Fibroblast of mammary gland (primary cell): ENCODE measurements at places on chromosomes 3 and 15.

GRCh38 chr3:54355800-54356199, 233.4 kb downstream of the CACNA2D3 start:
- no peak for DNase-seq

- peak; percentile 69 for DNase-seq
These were observed 6.9 kb downstream of the PLXND1 start for GRCh38 chr3:129599607-129600006.

DNA sequence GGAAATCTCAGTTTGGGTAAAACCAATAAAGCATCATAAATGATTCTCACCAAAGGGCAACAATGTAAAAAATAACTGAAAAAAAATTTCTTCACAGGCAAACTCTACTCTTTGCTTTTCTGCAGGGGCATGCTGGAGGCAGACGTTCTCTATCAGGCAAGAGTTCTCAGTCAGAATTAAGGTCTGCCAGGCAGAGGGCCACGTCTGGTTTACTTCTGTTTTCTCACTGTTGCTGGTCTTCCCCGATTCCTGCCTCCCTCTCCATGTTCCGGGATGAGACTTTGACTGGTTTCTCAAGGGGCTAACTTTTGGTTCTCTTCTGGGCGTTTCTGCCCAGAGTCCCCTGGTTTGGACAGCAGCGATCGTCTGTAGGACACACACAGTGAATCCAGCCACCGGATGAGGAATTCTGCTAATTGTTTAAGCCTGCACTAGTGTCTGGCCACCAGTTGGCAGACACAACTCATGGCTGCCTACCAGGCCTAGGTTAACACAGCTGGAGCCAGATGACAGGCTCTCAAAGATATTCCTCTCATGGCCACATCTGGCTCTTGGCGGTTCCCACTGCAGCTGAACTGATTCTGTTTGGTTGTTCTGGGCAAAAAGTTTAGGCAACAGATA, 273.1 kb downstream of the FOXP1 start:
- DNase-seq: peak; percentile 77

DNA sequence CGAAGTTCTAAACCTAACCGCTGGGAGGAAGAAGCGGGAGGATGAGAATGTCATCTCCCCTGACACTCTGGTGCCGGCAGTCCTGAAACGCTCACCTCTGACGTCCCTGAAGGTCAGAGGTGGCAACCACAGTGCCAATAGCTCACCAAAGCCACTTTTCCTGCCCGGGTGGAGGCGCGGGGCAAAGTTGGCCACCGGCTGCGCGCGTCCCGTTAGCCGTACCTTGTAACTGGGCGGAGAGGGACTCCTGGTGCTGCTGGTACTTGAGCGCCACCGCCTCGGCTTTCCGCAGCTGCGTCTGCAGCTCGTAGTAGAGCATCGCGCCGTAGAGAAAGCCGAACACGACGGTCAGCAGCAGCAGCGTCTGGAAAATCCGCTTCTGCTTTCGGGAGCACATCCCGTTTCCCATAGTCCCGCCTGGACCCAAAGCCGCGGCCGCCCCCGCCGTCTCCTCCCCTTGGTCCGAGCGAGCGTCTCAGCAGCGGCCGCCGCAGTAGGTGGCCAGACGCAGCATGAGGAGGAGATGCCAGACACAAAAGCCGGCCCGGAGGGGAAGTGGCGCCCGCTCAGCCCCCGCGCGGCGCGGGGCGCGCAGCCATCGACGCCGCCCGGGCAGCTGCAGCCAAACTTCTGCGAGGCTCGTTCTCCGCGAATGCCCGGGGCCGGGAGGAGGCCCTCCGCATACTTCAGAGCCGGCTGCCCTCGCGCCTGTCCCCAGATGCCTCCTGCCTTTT, 680 bp downstream of the GOLIM4 start:
- DNase-seq: peak; percentile 77

- DNase-seq: peak; percentile 38
These were observed 156.5 kb upstream of the LPP start for GRCh38 chr3:187997490-187997889.
